ENCODE measurements at places on chromosomes 2 and 18.

GRCh38 chr2:66024391-66024790 lies 410.5 kb upstream of the MEIS1 start:
- DNase-seq, result no peak

GRCh38 chr2:120261387-120262006 lies 8.8 kb downstream of the RALB start:
- DNase-seq, result no peak

- no peak for DNase-seq
Observed at GRCh38 chr2:113164215-113164929, 9.4 kb upstream of the PSD4 start.

DNA sequence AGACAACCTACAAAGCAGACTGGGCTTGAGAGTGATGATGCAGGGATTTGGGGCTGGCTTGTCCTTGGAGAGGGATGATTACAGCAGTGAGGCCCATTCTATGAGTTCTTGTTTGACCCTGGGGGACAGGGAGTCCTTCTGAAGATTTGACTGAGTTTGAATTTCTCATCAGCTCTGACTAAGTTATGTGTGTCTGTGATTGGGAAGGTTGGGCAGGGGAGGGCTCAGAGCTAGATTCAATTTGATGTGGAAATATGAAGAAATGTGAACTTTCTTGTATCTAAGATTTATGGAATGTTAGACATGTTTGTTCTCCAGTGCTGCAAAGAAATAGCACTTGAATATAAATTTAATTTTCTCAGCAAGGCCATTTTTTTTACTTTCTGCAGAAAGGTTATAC lies 19.9 kb upstream of the IL1R2 start:
- DNase-seq, result no peak

- no peak for DNase-seq
Observed at GRCh38 chr2:2293527-2294089, 37.5 kb downstream of the MYT1L start.

DNA sequence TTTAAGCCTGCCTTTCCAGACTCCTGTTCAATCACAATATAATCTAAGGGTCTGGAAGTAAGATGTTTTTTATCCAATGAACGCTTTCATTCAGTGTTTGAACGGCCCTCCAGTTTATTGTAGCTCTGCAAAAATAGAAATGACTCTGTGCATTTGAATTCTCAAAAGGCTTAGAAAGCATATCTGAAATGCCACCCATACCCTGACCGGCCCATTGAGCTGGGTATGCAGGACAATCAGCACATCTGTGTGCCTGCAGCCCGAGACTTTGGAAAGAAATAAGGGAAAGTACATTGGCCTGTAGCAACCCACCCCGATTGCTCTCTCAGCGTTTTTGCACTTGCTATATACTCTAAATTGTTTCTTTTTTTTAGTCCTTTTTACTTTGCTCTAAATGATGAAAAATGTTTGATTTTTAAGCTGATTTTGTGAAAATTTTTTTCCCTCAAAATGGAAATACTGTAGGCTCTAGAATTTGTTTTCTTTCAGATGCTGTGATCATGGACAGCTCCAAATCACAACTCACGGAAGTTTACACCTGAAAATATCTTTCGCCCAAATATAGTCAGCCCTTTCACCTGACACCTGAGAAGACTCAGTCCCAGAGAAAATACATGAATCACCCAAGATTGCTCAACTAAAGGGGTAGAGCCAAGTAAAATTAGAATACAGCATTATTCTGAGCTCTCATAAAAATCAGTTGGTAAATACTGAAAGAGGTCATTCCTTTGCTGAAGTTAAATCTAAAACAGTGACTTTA lies 194.5 kb upstream of the SIX3 start:
- no peak for DNase-seq
